Transverse colon (tissue), 4 donors: ENCODE measurements at places on chromosomes 6 and 20. TPM values are rescaled to one million over a fixed set of nuclear protein-coding genes. Genes with fewer than 3 reads are reported as not detected.

Gene C6orf58
- total RNA-seq = not detected

DNA sequence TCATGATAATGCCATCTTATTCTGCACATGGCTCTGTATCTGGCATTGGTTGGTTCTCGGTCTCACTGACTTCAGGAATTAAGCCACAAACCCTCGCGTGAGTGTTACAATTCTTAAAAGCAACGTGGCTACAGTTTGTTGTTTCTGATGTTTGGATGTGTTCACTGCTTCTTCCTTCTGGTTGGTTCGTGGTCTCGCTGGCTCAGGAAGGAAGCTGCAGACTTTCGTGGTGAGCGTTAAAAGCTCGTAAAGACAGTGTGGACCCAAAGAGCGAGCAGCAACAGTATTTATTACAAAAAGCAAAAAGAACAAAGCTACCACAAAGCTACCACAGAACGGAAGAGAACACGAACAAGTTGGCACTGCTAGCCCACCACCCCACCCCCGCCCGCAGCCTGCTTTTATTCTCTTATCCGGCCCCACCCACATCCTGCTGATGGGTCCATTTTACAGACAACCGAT lies 51.1 kb downstream of the MYLIP start:
- DNase-seq = no peak
- no peaks in the 10 kb centered on the region for H3K36me3 ChIP-seq
- no peaks in the 10 kb centered on the region for H3K4me1 ChIP-seq
- H3K27me3 ChIP-seq = no peaks in the 10 kb centered on the region
- H3K4me3 ChIP-seq = no peak overlapping the region

Gene SPTLC3
- 11.6 TPM for total RNA-seq

GRCh38 chr6:83265384-83265783 lies 72.2 kb downstream of the RWDD2A start:
- H3K36me3 ChIP-seq = no peaks in the 10 kb centered on the region
- H3K27me3 ChIP-seq = no peaks in the 10 kb centered on the region
- no peak overlapping the region for H3K27ac ChIP-seq
- no peak overlapping the region for H3K4me3 ChIP-seq
- DNase-seq = no peak

DNA sequence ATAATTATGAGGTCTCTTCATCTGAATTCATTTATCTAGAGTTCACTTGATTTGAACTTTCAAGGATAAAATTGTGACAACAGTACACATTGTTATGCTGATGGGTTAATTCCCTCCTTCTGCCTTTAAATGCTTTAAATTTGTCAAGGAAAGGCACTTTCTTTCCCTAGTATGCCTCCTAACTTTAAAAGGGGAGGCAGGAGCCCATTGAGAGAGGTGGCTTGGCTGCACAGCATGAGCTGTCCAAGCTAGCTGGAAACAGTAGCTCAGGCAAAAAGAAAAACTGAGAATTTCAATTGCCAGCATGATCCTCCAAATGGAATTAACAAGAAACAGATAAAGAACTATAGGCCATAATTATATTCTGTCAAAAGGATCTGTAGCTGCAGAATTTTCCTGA lies 243.3 kb upstream of the GRIK2 start:
- no peaks in the 10 kb centered on the region for H3K36me3 ChIP-seq
- H3K27ac ChIP-seq = no peak overlapping the region
- H3K4me3 ChIP-seq = no peak overlapping the region
- no peaks in the 10 kb centered on the region for H3K4me1 ChIP-seq
- no peak for DNase-seq

GRCh38 chr6:125257351-125257750 lies 44.4 kb downstream of the HDDC2 start:
- no peaks in the 10 kb centered on the region for H3K36me3 ChIP-seq
- H3K27ac ChIP-seq = no peak overlapping the region
- no peaks in the 10 kb centered on the region for H3K27me3 ChIP-seq
- no peaks in the 10 kb centered on the region for H3K4me1 ChIP-seq

GRCh38 chr6:37546141-37546871 lies 46.6 kb upstream of the CCDC167 start:
- no peaks in the 10 kb centered on the region for H3K36me3 ChIP-seq
- no peak overlapping the region for H3K27ac ChIP-seq
- H3K4me1 ChIP-seq = no peaks in the 10 kb centered on the region
- H3K27me3 ChIP-seq = peaks cover 10% of the 10 kb centered on the region
- no peak overlapping the region for H3K4me3 ChIP-seq

GRCh38 chr20:36728986-36729385 lies 16.9 kb downstream of the NDRG3 start:
- no peak overlapping the region for H3K4me3 ChIP-seq
- no peak overlapping the region for H3K27ac ChIP-seq
- H3K4me1 ChIP-seq = no peaks in the 10 kb centered on the region
- DNase-seq = no peak
- H3K36me3 ChIP-seq = no peaks in the 10 kb centered on the region
- H3K27me3 ChIP-seq = no peaks in the 10 kb centered on the region

DNA sequence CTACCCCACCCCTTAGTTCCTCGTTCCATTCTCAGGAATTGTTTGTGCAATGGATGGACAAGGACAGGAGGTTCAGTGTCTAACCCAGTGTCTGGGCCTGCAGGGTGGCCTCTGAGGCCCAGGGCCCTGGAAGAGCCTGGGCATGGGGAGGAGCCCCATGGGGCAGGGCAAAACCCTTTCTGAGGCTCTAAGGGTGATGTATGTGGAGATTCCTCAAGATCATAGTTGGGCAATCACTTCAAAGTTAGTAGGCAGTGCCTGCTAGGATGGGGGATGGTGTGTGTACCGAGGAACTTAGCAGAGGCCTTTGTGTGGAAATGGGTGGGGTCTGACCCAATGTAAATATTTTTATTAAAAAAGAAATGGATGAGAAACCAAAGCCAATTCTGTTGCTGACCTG lies 6.7 kb upstream of the C2 start:
- no peak overlapping the region for H3K4me3 ChIP-seq
- no peaks in the 10 kb centered on the region for H3K4me1 ChIP-seq
- DNase-seq = no peak
- no peaks in the 10 kb centered on the region for H3K27me3 ChIP-seq
- no peak overlapping the region for H3K27ac ChIP-seq
- H3K36me3 ChIP-seq = no peaks in the 10 kb centered on the region

DNA sequence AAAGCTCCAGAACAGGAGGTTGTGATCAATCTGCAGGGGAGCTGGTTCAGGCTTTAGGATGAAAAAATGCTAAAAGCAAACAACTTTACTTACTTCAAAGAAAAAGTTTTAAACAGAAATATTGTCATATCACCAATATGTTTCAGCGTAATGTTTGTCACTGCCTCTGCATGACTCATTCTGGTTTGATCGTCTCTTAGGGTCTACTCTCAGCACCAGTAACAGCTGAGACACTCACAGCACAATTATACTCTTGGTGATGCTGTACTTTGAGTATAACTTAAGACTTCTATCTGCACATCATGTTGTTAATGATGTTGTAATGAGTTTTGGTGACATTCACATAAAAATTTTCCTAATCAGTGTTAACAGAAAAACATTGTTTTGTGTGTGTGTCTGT lies 665.4 kb downstream of the EPM2A start:
- DNase-seq = no peak
- no peaks in the 10 kb centered on the region for H3K27me3 ChIP-seq
- no peaks in the 10 kb centered on the region for H3K36me3 ChIP-seq
- H3K27ac ChIP-seq = no peak overlapping the region
- no peak overlapping the region for H3K4me3 ChIP-seq
- H3K4me1 ChIP-seq = no peaks in the 10 kb centered on the region

- H3K4me1 ChIP-seq = no peaks in the 10 kb centered on the region
- no peak overlapping the region for H3K27ac ChIP-seq
- no peak for DNase-seq
- no peaks in the 10 kb centered on the region for H3K27me3 ChIP-seq
- H3K36me3 ChIP-seq = peaks cover 40% of the 10 kb centered on the region
These were observed 29.9 kb downstream of the RNGTT start for GRCh38 chr6:88933521-88933920.

- peak within 1 kb of the TSS; percentile 49 for H3K4me3 ChIP-seq
- peak within 1 kb of the TSS; percentile 92 for H3K27ac ChIP-seq
- H3K27me3 ChIP-seq = peaks cover 88% of the 10 kb centered on the region
These were observed at the start of gene MAFB for GRCh38 chr20:40689100-40689942. Gene MAFB (minus strand): TSS chr20:40689236. CDS start chr20:40688850, 386 bp downstream.

DNA sequence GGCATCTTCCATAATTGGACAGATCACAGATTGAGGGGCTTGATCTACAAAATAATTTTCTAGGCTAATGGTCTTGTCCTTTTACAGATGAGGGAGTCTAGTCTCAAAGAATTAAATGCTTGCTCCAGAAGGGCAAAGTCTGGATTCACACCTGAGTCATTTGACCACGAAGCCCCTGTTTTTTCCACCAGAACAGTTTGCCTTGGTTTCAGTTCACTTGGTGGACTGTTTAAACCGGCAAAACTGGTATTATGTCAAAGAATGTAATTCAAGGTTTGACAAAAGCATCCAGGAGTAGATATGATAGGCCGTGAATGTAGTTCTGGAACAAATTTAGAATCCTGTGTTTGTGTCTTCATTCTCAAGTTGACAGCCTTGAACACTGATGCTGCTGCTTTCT lies 3.3 kb downstream of the MYO6 start:
- H3K4me1 ChIP-seq = peaks cover 29% of the 10 kb centered on the region
- no peaks in the 10 kb centered on the region for H3K27me3 ChIP-seq
- no peak overlapping the region for H3K27ac ChIP-seq

Gene ECT2L
- total RNA-seq = not detected

DNA sequence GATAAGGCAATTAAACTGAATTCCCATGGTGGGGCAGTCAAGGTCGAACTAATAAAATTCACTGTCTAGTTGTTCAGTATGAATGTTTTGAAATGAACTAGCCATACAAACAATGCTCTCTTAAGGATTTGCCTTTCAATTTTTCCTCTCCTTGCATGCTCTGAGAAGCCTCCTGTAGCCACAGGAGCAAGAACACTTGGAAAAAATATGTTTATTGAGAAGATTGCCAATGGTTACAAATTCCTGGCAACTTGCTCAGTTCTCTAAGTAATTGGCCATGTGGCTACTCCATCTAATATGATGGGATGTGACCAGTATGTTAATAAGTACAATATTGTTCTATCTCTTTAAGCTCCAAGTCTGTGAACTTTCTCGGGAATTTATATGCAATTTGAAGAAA lies 49.4 kb downstream of the FUT9 start:
- no peak overlapping the region for H3K4me3 ChIP-seq
- no peaks in the 10 kb centered on the region for H3K27me3 ChIP-seq
- H3K36me3 ChIP-seq = no peaks in the 10 kb centered on the region
- no peak overlapping the region for H3K27ac ChIP-seq
- DNase-seq = no peak
- no peaks in the 10 kb centered on the region for H3K4me1 ChIP-seq

Gene ARMH2
- total RNA-seq = not detected

- no peak overlapping the region for H3K4me3 ChIP-seq
- H3K27me3 ChIP-seq = no peaks in the 10 kb centered on the region
- no peak for DNase-seq
- no peaks in the 10 kb centered on the region for H3K36me3 ChIP-seq
- peaks cover 4% of the 10 kb centered on the region for H3K4me1 ChIP-seq
These were observed 7.4 kb downstream of the OSER1 start for GRCh38 chr20:44203161-44203560.

Gene IL17F
- total RNA-seq = not detected

Gene TRIM15
- 51.6 TPM for total RNA-seq

GRCh38 chr20:57060407-57061050 lies 205.9 kb downstream of the BMP7 start:
- no peak for DNase-seq
- no peak overlapping the region for H3K27ac ChIP-seq
- no peak overlapping the region for H3K4me3 ChIP-seq
- no peaks in the 10 kb centered on the region for H3K36me3 ChIP-seq
- H3K4me1 ChIP-seq = no peaks in the 10 kb centered on the region
- H3K27me3 ChIP-seq = peaks cover 23% of the 10 kb centered on the region

- no peak overlapping the region for H3K4me3 ChIP-seq
- no peaks in the 10 kb centered on the region for H3K27me3 ChIP-seq
- DNase-seq = no peak
These were observed 73.6 kb upstream of the HCRTR2 start for GRCh38 chr6:55100686-55101085.

- H3K27ac ChIP-seq = peak overlapping the region; percentile 41
- peaks cover 2% of the 10 kb centered on the region for H3K4me1 ChIP-seq
- H3K27me3 ChIP-seq = no peaks in the 10 kb centered on the region
- peaks cover 21% of the 10 kb centered on the region for H3K36me3 ChIP-seq
These were observed 83.4 kb downstream of the TCP11 start for GRCh38 chr6:35057449-35058357.

Gene ZSCAN31
- 28.3 TPM for total RNA-seq

DNA sequence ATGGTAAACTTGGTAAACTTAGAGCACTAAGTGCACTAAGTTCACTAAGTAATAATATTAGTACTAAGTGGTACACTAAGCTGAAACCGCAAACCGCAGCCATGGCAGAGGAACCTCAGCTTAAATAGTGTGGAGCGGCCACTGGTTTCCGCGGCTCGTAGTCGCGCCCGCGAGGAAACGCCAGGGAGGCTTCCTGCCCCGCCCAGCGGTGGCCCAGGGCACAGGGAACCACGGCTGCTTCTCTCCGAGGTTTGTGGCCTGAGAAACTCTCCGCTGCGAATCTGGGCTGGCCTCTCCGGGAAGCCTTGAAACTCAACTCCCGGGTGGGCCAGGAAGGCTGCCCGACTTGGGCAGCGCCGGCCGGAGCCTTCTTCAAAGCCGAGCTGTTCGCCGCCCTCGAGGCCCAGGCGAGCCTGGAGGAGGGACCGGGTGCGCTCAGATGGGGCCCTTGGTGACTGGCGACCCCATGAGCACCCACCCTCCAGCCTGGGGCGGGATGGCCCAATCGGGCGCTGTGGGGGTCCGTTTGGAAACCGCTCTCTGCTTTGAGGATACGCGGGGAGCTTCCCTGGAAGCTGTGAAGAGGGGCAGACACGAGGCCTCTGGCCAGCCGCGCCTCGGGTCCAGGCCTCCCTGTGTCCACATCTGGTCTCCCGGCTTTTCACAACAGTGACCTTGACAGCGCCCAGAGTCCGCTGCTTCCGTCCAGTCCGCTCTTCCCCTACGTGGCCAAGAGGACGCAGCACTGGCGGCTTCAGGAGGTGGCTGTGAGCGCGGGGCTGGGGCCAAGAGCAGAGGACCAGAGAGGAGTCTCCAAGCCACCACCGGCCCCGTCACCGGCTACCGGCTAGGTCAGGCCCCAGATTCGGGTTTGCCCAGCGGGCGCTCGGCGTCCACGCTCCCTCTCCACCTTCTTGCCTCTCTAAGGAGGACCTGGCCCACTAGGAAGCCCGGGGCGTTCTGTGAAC lies 25.4 kb upstream of the HLA-E start:
- H3K27me3 ChIP-seq = peaks cover 97% of the 10 kb centered on the region
- DNase-seq = peak; percentile 61
- H3K36me3 ChIP-seq = no peaks in the 10 kb centered on the region
- H3K4me1 ChIP-seq = peaks cover 16% of the 10 kb centered on the region
- no peak overlapping the region for H3K27ac ChIP-seq

Gene VARS1
- 18.0 TPM for total RNA-seq

Gene LGSN
- total RNA-seq = 0.32 TPM

GRCh38 chr20:41175201-41175651 lies 37.9 kb downstream of the PLCG1 start:
- no peaks in the 10 kb centered on the region for H3K27me3 ChIP-seq
- no peak for DNase-seq
- H3K36me3 ChIP-seq = no peaks in the 10 kb centered on the region
- H3K4me3 ChIP-seq = no peak overlapping the region
- H3K27ac ChIP-seq = peak overlapping the region; percentile 36
